ENCODE measurements at places on chromosomes 5 and 9. TPM values are rescaled to one million over a fixed set of nuclear protein-coding genes. Genes with fewer than 3 reads are reported as not detected.
A peak's percentile ranks its signal among the peaks of the same experiment; 100 is the strongest.

GRCh38 chr5:94623877-94624276, 5.4 kb downstream of the SLF1 start:
- H3K27ac ChIP-seq = no peak overlapping the region
- H3K27me3 ChIP-seq = no peaks in the 10 kb centered on the region
- no peak overlapping the region for H3K4me3 ChIP-seq
- H3K4me1 ChIP-seq = no peaks in the 10 kb centered on the region
- DNase-seq = no peak

GRCh38 chr5:14267166-14267838, 124.2 kb downstream of the TRIO start:
- H3K27ac ChIP-seq = no peak overlapping the region
- H3K36me3 ChIP-seq = no peaks in the 10 kb centered on the region
- H3K4me1 ChIP-seq = peaks cover 25% of the 10 kb centered on the region
- no peaks in the 10 kb centered on the region for H3K27me3 ChIP-seq
- H3K4me3 ChIP-seq = no peak overlapping the region

Gene TYRP1
- total RNA-seq = not detected

Gene CDX1
- 0.58 TPM for total RNA-seq

DNA sequence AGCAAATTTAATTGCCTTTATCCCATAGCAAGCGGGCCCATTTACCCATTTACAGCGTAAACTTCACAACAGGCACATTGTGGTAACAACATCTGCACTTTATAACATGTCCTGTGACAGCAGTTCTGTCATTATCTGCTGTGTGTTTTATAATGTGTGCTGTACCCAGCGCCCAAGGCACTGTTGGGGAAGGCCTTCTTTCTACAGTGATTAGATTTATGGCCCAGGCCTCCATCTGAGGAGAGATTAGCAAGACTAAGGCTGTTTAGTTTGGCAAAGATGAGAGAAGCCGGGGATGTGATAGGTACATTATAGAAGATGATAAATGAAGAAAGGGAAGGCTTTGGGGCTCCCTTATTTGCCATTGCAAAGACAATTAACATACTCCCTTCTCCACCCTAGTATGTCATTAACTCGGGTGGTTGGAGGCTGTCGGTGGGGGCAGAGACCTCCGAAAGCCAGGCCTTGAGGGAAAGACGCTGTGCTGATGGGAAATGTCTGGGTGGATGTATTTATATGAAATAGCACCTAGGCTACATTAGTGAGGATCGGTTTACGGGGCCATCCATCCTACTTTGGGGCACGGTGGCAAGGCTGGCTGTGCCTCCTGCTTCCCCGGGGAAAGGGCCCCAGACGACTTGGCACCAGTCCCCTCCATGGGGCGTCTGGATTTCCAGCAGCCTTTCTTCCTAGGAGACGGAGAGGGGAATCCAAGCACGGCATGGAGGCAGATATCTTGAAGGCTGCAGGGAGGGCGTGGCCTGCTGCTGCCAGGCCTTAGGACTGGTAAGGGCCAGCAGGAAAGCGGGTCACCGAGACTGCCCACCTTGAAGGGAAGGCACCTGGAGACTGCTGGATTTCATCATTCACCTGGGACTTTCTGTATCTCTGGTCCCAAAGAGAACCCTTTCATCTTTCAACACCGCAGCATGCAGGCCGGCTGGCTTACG, 64.3 kb upstream of the PTCH1 start:
- H3K27ac ChIP-seq = no peak overlapping the region
- no peaks in the 10 kb centered on the region for H3K27me3 ChIP-seq
- H3K4me3 ChIP-seq = no peak overlapping the region
- no peaks in the 10 kb centered on the region for H3K36me3 ChIP-seq

DNA sequence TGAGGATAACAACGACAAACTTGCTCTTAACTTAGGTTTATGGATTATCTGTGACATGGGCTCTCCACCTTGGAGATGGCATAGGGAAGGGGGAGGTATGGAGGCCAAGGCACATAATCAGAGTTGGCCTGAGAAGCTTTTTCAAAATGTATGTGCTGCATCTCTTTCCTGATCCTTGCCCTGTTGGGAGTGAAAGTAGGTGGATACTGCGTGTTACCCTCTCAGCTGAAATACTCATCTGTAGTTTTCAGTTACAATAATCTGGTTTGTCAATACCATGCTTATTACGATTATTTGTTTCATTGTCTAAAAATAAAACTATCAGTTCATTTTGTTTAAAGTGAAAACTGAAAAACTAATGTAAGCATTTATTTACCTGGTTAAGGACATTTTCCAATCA, 86.7 kb downstream of the SLC44A1 start:
- peaks cover 1% of the 10 kb centered on the region for H3K4me1 ChIP-seq
- H3K27me3 ChIP-seq = no peaks in the 10 kb centered on the region
- no peak overlapping the region for H3K27ac ChIP-seq
- no peak overlapping the region for H3K4me3 ChIP-seq

- H3K27ac ChIP-seq = no peak overlapping the region
- H3K36me3 ChIP-seq = no peaks in the 10 kb centered on the region
- H3K4me1 ChIP-seq = peaks cover 29% of the 10 kb centered on the region
- H3K4me3 ChIP-seq = no peak overlapping the region
These were observed 20.3 kb downstream of the CAMSAP1 start for GRCh38 chr9:135887021-135887507.

DNA sequence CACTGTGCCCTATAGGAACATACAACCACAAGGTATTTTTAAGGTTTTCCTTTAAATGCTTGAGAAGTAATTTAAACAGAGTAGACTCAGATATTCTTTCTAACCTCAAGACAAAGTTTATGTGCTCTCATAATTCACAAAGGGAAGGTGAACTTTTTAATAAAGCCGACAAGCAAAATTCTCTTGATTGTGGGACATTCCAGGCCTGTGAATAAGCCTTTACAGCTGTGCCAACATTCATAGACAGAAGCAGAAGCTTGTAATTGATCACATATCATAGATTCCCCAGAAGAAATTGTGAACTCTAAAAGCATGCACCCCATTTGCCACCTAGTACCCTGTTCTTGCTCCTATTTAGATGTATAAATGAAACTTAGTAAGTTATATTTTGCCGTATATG, 1107.8 kb upstream of the SEMA6A start:
- no peaks in the 10 kb centered on the region for H3K36me3 ChIP-seq
- H3K27me3 ChIP-seq = no peaks in the 10 kb centered on the region
- H3K4me3 ChIP-seq = no peak overlapping the region
- H3K4me1 ChIP-seq = no peaks in the 10 kb centered on the region

GRCh38 chr5:395921-396530, 47.0 kb upstream of the EXOC3 start:
- H3K36me3 ChIP-seq = no peaks in the 10 kb centered on the region
- H3K27ac ChIP-seq = no peak overlapping the region
- DNase-seq = no peak
- no peak overlapping the region for H3K4me3 ChIP-seq
- H3K27me3 ChIP-seq = no peaks in the 10 kb centered on the region

Gene TMC1
- total RNA-seq = 0.12 TPM

- peaks cover 24% of the 10 kb centered on the region for H3K4me1 ChIP-seq
- DNase-seq = peak; percentile 83
- no peak overlapping the region for H3K4me3 ChIP-seq
- H3K27me3 ChIP-seq = no peaks in the 10 kb centered on the region
These were observed 184.3 kb downstream of the TSSK1B start for GRCh38 chr5:113250341-113250953.

DNA sequence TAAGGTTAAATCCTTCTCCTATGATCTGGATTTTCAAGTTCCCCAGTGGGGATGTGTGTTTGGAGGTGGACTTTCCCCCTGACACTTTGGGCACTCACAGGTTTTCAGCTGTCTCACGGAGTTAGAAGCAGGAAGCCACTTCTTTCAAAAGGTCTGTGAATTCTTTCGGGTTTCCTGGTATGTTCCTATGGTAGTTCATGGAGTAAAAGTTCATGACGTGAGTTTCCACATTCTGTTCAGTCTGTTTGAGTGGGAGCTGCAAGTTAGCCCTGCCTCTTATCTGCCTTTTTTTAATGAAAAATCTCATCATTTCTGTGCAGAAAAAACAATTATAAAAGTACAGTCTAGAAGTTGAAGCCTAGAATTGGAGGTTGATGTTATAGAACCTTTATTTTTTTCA, 24.9 kb upstream of the SNCAIP start:
- no peak overlapping the region for H3K4me3 ChIP-seq
- H3K27ac ChIP-seq = no peak overlapping the region
- no peaks in the 10 kb centered on the region for H3K27me3 ChIP-seq
- DNase-seq = no peak
- no peaks in the 10 kb centered on the region for H3K36me3 ChIP-seq

DNA sequence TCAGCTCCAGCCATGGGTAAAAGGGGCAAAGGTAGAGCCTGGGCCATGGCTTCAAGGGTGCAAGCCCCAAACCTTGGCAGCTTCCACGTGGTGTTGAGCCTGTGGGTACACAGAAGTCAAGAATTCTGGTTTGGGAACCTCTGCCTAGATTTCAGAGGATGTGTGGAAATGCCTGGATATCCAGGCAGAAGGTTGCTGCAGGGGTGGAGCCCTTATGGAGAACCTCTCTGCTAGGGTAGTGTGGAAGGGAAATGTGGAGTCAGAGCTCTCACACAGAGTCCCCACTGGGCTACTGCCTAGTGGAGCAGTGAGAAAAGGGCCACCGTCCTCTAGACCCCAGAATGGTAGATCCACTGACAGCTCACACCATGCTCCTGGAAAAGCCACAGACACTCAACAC, 117.1 kb downstream of the NREP start:
- H3K36me3 ChIP-seq = no peaks in the 10 kb centered on the region
- no peak overlapping the region for H3K4me3 ChIP-seq
- H3K4me1 ChIP-seq = peaks cover 5% of the 10 kb centered on the region
- H3K27me3 ChIP-seq = no peaks in the 10 kb centered on the region

Gene PCDHGA12
- 8.8 TPM for total RNA-seq

GRCh38 chr5:17267106-17267505, 49.7 kb downstream of the BASP1 start:
- no peaks in the 10 kb centered on the region for H3K27me3 ChIP-seq
- H3K4me1 ChIP-seq = no peaks in the 10 kb centered on the region
- H3K27ac ChIP-seq = no peak overlapping the region

- DNase-seq = peak; percentile 14
- H3K27me3 ChIP-seq = no peaks in the 10 kb centered on the region
- H3K36me3 ChIP-seq = no peaks in the 10 kb centered on the region
- peaks cover 2% of the 10 kb centered on the region for H3K4me1 ChIP-seq
- H3K27ac ChIP-seq = no peak overlapping the region
These were observed 5.0 kb upstream of the CXXC5 start for GRCh38 chr5:139642891-139643871.

- no peaks in the 10 kb centered on the region for H3K4me1 ChIP-seq
- no peak for DNase-seq
- no peak overlapping the region for H3K27ac ChIP-seq
- no peaks in the 10 kb centered on the region for H3K27me3 ChIP-seq
- no peaks in the 10 kb centered on the region for H3K36me3 ChIP-seq
These were observed 30.0 kb downstream of the STRBP start for GRCh38 chr9:123238365-123238764.

- no peaks in the 10 kb centered on the region for H3K4me1 ChIP-seq
- H3K27me3 ChIP-seq = no peaks in the 10 kb centered on the region
- no peaks in the 10 kb centered on the region for H3K36me3 ChIP-seq
- H3K27ac ChIP-seq = no peak overlapping the region
These were observed 338.6 kb downstream of the TMEM38B start for GRCh38 chr9:106032978-106033377.

Gene ANXA2R
- total RNA-seq = 1.8 TPM

Gene FBXW2
- total RNA-seq = 62.0 TPM

DNA sequence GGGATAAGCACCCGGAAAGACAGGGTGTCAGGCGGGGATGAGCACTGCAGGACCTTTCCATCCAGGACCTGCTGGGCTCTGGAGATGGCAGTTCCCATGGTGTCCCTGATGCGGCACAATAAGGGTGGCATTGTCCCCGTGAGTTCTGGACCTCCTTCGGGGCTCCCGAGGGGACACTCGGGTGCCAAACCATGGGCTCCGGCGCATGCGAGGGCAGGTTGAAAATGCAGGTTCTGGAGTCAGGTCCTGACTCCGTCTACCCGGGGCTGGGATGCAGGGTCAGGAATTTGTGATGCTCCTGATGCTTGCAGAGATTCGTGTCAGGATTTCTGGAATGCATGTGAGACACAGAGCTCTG, 682 bp downstream of the FCN2 start:
- no peak overlapping the region for H3K27ac ChIP-seq
- no peak overlapping the region for H3K4me3 ChIP-seq
- no peak for DNase-seq
- H3K4me1 ChIP-seq = peaks cover 8% of the 10 kb centered on the region
- no peaks in the 10 kb centered on the region for H3K27me3 ChIP-seq

GRCh38 chr5:137305971-137306602, 193.0 kb downstream of the SPOCK1 start:
- H3K4me1 ChIP-seq = no peaks in the 10 kb centered on the region
- H3K36me3 ChIP-seq = no peaks in the 10 kb centered on the region
- no peak overlapping the region for H3K27ac ChIP-seq

- no peaks in the 10 kb centered on the region for H3K36me3 ChIP-seq
- DNase-seq = no peak
- H3K27ac ChIP-seq = no peak overlapping the region
- H3K4me3 ChIP-seq = no peak overlapping the region
- no peaks in the 10 kb centered on the region for H3K4me1 ChIP-seq
These were observed 111.1 kb downstream of the TLR4 start for GRCh38 chr9:117815315-117815714.

Gene RGMB
- 28.3 TPM for total RNA-seq

Gene FOXB2
- not detected for total RNA-seq

DNA sequence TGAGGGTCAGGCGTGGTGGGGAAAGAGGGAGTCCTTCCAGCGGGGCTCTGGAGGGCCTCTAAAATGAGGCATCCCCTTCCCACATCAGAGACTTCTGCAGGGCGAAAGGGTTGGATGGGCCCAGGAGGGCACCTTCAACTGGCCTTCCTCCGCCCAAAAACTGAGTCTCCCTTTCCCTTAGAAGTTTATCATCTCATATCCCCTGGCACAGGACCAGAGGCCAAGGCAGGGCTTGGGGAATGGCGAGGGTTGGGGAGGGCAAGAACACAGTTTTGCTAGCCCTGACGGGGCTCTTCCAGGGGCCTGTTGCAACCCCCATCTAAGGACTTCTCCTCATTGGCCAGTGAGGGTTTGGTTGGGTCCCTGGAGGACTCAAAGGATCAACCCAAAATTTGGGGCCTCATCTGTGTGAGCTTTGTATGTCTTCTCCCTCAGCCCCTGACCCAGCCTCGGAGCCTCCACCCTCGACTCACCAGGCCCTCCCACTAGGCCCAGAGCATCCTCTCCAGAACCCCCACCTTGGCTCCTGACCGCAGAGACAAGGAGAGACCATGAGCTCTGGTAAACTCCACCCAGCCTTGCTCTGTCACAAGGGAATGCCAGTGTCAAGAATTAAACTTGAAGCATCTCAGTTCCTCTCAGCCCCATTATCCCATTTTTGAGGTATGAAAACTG, 24.1 kb downstream of the AQP7 start:
- no peaks in the 10 kb centered on the region for H3K36me3 ChIP-seq
- no peak overlapping the region for H3K27ac ChIP-seq
- H3K4me1 ChIP-seq = peaks cover 12% of the 10 kb centered on the region

- H3K4me3 ChIP-seq = no peak overlapping the region
- no peaks in the 10 kb centered on the region for H3K27me3 ChIP-seq
- no peak for DNase-seq
- H3K36me3 ChIP-seq = no peaks in the 10 kb centered on the region
These were observed 41.9 kb upstream of the SAP30L start for GRCh38 chr5:154403776-154404387.

GRCh38 chr5:53643445-53643844, 83.0 kb downstream of the NDUFS4 start:
- H3K4me1 ChIP-seq = peaks cover 4% of the 10 kb centered on the region
- DNase-seq = no peak
- H3K4me3 ChIP-seq = no peak overlapping the region
- no peak overlapping the region for H3K27ac ChIP-seq
- H3K27me3 ChIP-seq = no peaks in the 10 kb centered on the region

GRCh38 chr5:179187229-179187678, 127.1 kb downstream of the ZNF354C start:
- H3K4me1 ChIP-seq = peaks cover 5% of the 10 kb centered on the region
- H3K27me3 ChIP-seq = no peaks in the 10 kb centered on the region
- no peak overlapping the region for H3K4me3 ChIP-seq
- no peak for DNase-seq
- H3K36me3 ChIP-seq = no peaks in the 10 kb centered on the region

All from ovary (tissue), 10 donors.